ENCODE measurements at places on chromosomes 2 and 18.

GRCh38 chr18:59873641-59874040, 26.2 kb upstream of the PMAIP1 start:
- DNase-seq = no peak

GRCh38 chr18:79983793-79984192, 4.6 kb downstream of the TXNL4A start:
- no peak for DNase-seq

DNA sequence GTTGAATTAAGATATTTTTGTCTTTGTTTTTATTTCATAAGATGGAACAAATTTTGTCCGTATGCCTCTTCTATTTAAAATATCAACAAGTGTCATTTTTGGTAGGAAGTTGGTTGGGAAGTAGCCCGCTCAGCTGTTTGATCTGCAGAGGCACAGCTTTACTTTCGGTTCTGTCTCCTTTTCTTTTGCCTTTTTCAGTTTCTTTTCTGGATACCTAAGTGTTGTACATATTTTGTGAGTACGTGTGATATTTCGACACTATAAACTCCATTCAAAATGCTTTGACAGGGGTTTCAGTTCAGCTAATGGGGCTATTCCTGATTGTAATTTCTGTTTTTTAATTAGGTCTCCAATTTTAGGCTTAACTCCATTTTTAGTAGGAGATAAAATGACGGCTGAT, 1785.0 kb upstream of the LRRTM1 start:
- DNase-seq = no peak

DNA sequence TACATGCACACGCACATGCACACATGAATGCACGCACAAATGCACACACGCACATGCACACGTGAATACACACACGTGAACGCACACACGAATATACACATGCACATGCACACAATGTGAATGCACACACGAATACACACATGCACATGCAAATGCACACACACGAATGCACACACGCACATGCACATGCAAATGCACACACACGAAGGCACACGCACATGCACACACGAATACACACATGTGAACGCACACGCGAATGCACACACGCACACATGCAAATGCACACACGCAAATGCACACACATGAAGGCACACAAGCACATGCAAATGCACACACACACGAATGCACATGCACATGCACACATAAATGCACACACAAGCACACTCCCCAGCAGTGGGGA, 68.6 kb upstream of the GPC1 start:
- DNase-seq = no peak

Measured in NCI-H1930 (cell line).